ENCODE measurements at places on chromosomes 11 and 22.

- DNase-seq, result no peak
Measured at GRCh38 chr11:198236-198806, 5.4 kb downstream of the SCGB1C1 start.

GRCh38 chr11:119416606-119417580 is 6.1 kb downstream of the THY1 start:
- DNase-seq, result peak; percentile 32

DNA sequence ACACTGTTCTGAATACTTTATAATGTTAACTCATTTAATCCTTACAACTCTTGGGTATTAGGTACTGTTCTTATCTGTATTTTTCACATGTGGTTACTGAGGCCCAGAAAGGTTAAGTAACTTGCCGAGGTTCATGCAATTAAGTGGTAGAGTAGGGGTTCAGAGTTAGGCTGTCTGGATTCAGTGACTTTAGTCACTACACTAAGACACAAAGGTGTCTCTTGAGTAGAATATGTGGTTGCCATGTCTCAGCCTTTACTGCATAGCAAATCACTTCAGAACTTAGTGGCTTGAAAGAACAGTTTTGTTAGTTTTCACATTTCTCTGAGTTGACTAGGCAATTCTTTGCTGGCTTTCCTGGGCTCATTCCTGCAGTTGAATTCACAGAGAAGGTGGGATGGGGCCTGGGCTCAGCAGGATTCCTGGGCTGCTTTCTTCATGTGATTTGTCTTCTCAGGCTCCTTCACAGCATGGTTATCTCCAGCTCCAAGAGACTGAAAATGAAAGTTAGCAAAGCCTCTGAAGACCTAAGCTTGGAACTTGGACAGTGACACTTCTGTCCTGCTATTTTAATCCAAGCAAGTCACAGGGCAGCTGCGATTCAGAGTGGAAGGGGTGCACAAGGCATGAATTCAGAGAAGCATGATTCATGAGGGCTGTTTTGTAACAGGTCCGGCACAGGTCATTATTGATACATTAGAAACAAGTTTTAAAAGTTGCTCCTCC is 68.3 kb downstream of the SPECC1L start:
- DNase-seq, result peak; percentile 77

GRCh38 chr11:111124724-111125123 is 120.8 kb upstream of the POU2AF2 start:
- DNase-seq, result no peak

- DNase-seq, result no peak
Measured at GRCh38 chr22:37362621-37363020, 64.7 kb downstream of the ELFN2 start.

GRCh38 chr11:100689141-100689540 is 2.1 kb downstream of the ARHGAP42 start:
- DNase-seq, result no peak

GRCh38 chr11:119284344-119285157 is 32.4 kb downstream of the MCAM start:
- DNase-seq, result peak; percentile 55

DNA sequence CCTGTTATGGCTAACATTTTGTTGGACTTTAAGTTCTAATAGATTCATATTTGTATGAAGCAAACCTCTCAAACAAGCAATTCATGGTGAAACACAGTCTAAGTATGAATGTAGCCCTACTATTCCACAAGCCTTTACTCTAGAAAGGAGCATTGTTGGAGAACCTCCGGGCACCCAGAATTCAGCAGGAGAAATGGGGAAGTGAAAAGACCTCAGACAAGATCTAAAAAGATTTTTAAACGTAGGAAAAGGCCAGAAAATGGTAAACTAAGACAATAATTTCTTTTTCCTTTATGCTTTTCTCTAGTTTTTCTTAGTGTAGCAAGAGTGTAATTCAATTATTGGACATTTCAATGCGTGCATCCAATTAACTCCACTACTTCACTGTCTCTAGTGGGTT is 426.4 kb downstream of the INSC start:
- no peak for DNase-seq

GRCh38 chr11:120565466-120566155 is 54.1 kb downstream of the GRIK4 start:
- DNase-seq, result no peak

- DNase-seq, result no peak
Measured at GRCh38 chr11:45741582-45741981, 63.4 kb upstream of the SLC35C1 start.

GRCh38 chr11:11584530-11584810 is 37.3 kb downstream of the GALNT18 start:
- peak; percentile 80 for DNase-seq

GRCh38 chr11:25536289-25536688 is 795.6 kb upstream of the ANO3 start:
- DNase-seq, result no peak

- no peak for DNase-seq
Measured at GRCh38 chr11:46378811-46379481, 2.5 kb upstream of the MDK start.

DNA sequence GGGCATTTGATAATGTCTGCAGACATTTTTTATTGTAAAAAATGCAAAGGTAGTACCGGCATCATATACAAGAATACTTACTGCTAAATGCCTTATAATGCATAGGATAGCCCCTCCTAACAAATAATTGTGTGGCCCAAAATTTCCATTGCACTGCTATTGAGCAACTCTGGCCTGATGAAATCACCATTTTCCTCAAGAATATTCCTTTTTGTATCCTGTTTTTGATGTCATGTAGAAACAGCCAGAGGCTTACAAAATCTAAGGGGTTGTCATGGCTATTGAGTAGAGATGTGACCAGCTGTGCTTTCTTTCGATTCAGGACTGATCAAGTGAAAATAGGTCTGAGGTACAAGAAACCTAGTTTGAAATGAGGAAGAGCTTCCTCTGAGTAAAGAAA is 854.3 kb downstream of the KCNA4 start:
- DNase-seq, result no peak

- no peak for DNase-seq
Measured at GRCh38 chr11:37465221-37465620, 867.2 kb upstream of the RAG2 start.

DNA sequence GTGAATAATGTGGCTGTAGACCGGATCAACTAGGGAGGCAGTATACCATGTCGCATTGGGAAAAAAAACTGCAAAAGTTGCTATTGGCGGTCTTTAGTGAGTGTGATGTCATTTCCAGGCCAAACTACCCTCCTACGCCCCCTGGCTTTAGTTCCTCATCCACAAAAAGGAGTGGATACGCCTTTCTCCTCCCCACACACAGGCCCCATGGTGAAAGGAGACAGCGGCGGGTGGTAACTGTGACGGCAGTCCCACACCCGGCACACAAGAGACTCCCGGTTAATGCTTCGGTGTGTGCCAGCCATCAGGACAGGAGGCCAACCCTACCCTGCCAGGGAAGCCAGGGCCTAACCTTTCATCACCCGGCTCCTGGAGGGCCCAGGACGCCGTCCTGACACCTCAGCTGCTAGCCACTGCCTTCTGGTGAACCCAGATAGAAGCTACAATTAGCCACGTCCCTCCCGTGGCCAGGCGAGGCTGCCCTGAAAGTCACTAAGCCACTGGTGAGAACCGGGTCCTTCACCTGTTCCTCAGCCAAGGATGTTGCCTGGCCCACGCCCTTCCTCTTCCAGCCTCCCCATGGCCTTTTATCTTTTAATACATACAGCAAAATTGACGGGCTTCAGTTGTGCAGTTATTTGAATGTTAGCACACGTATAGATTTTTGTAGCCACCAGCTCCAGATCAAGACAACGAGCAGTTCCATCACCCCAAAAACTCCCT is 10.8 kb downstream of the TP53I11 start:
- no peak for DNase-seq

- DNase-seq, result no peak
Measured at GRCh38 chr11:64095273-64095817, 59.6 kb downstream of the FLRT1 start.

DNA sequence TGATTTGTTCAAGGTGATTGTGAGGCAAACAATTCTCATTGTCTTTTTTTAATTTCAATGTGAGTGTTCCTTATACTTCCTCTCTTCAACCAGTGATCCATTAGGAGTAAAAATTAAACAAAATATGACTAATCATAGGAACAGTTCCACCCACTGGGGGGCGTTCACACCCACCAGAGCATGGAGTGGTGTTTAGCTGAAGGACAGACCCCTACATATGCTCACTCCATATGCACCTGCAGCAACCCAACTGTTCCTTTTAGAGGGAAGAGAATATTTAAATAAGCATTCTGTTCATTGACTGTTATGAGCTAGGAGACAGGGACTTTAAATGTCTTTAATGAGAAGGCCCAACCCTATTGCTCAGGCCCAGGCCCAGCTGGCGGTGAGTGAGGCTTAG is 78.7 kb upstream of the DRD2 start:
- DNase-seq, result no peak

GRCh38 chr11:61587541-61587941 is 6.7 kb upstream of the SYT7 start:
- DNase-seq, result no peak
